ENCODE measurements at places on chromosomes 11 and 22.
A peak's percentile ranks its signal among the peaks of the same experiment; 100 is the strongest.

- DNase-seq: no peak
These were observed 163.0 kb upstream of the SYT13 start for GRCh38 chr11:45449036-45449601.

DNA sequence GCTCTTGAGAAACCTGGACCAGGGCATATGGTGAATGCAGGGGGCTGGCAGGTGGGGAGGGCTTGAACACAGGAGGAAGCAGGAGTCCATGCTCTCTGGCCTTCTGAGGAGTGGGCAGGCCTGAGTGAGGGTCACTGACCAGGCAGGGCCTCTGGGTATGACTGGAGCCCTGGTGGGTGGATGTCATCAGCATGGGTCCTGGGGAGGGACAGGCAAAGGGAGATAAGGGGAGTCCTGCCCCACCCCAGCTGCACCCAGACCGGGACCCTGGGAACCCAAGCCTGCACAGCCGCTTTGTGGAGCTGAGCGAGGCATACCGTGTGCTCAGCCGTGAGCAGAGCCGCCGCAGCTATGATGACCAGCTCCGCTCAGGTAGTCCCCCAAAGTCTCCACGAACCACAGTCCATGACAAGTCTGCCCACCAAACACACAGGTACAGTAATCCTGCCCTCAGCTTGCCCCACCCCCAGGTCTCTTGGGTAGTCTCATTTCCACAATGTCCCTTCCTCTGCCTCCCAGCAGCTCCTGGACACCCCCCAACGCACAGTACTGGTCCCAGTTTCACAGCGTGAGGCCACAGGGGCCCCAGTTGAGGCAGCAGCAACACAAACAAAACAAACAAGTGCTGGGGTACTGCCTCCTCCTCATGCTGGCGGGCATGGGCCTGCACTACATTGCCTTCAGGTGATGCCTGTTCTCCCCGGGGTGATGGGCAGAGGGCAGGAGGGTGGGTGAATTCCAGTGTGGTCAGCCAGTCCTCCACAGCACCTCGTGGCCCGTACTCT is 2.0 kb upstream of the VEGFB start:
- DNase-seq: no peak

- DNase-seq: no peak
These were observed 6.0 kb upstream of the TNNT3 start for GRCh38 chr11:1913271-1914060.

- DNase-seq: no peak
These were observed 60.1 kb downstream of the ARFGAP3 start for GRCh38 chr22:42797011-42797410.

GRCh38 chr11:65448074-65448417 is 25.4 kb downstream of the NEAT1 start:
- DNase-seq: no peak

- no peak for DNase-seq
These were observed 12.1 kb downstream of the SPATA19 start for GRCh38 chr11:133832991-133833897.

DNA sequence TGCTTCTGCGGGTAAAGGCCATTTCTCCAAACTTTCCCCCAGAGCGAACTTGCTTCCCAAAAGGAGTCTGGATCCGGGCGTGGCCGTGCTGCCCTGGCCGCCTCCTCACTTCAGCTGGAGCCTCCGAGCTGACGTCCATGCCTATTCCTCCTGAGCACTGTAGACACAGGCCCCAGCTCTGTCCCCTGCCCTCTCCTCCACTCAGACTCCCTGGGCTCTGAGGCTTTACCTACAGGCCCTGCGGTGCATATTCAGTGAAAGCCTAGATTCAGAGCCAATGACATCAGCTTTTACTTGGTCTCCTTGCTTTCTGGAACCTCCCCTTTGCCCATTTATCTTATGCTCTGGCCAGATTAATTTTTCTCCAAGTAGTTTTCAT is 9.7 kb downstream of the LRP5 start:
- DNase-seq: no peak

- no peak for DNase-seq
These were observed 106.0 kb upstream of the CD44 start for GRCh38 chr11:35033011-35033410.

DNA sequence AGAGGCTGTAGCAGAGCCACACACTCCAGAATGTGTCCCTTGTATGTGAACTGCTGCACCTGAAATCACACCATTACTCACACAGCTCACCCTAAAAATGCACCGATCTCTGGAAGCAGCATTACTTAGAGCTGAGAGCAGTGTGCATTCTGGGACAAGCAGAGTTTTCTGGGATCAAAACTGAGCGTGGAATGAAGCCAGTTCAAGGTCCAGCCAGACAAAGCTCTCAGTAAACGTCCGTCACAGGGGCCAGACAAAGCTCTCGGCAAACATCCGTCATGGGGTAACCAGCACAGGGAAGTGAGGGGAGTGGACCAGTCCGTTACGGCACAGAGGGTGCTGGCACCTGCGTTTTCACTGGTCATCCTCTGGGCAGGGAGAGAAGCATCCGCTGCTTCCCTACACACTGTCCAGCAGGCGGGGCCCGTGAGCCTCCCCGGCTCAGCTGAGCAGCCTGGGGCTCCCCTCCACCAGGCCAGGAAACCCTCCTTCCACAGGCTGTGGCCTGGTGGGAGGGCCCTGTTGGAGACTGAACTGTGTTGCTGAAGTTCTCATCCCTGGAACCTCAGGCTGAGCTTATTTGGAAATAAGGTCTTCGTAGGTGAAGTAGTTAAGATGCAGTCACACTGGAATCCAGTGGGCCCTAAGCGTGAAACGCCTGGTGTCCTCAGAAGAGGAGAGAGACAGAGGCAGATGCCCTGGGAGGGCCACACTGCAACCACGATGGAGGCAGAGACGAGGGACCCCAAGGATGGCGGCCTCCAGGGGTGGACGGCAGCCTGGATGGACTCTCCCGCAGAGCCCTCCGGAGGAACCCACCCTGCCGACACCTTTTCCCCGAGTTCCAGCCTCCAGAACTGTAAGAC is 883.9 kb downstream of the BRD1 start:
- no peak for DNase-seq

DNA sequence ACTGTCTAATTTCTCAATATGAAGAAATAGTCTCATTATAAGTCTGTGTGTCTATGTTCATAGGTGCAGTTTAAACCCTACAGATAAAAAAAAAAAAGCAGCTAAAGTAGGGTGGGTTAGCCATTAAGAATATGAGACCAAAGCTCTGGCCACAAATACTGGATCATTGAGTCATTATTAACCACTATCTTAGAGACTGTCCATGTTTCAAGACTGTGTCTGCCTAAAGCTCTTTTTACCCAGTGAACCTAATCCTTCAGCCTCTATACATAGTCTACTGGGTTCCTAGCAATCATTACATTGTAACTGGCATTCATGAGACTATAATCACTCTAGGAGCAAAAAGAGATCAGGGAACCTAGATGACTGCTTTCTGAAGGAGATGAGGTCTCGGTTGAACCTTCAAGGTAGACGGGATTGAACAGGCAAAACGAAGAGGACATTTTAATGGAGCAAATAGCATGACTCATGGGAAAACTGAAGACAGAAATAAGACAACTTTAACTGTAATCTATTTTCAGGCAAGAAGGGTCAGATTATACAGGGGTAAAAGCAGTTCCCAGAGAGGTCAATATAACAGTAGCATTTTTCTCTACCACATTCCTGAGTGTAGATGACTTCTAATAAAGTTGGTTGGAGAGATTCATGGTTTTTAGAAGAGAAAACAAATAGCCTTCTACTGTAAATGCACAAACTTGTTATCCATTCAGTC is 64.0 kb upstream of the FIBIN start:
- no peak for DNase-seq

DNA sequence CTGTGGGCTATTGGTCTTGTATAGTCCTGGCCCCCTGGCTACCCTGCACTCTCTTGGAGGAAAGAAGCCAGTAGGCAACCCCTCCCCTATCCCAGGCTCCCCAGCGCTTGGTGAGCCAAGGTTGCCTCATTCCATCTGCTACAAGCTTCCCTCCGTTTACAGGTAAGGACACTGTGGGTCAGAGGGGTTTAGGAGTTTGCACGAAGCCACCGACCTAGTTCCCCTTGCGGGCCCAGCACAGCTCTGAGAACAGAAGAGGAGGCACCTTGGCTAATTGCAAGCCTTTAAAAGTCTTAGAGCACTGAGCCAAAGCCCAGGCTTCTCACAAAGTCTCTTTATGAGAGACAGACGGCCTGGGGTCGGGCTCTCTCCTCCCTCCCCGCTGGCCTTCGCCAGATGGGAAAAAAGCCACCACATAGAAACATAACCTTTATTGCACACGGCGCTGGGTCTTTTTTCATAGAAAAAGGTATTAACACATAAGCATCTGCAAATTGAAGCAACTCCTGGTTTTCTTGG is 99.8 kb downstream of the CEP164 start:
- no peak for DNase-seq

DNA sequence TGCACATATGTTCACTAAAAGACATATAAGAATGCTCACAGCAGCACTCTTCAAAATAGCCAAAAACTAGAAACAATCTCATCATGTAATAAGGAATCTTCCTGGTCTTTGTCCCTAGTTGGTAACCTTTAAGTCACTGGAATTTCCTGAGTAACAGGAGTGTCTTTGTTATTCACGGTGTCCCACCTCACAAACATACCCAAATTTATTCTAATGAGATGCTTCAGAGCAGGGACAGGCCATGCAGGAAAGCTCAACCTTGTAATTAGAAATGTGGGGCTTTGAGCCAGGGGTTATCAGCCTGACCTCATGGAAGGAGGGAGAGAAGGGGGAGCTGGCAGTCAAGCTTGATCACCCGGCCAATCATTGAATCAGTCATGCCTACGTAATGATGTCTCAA is 40.3 kb upstream of the NFRKB start:
- no peak for DNase-seq

- DNase-seq: peak; percentile 41
These were observed 1.0 kb upstream of the RELA start for GRCh38 chr11:65663639-65664200.

DNA sequence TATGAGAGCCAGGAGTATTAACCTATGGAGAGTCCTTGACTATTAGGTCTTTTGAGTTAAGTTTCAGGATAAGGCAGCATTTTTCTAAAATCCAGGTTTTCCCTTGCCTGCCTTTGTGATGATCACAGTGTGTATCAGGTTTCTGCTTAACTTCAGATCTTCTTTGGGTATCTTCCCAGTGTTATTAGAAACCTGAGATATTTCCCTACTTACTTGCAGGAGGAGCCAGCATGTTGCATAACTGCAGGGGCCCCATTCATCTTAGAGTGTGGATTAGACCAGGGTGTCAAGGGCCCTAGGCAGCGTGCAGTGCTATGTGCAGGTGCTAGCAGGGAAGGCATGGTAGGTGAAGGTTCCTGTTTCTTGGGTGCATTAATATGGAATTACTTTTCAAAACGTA is 69.5 kb downstream of the ZNRF3 start:
- DNase-seq: no peak

DNA sequence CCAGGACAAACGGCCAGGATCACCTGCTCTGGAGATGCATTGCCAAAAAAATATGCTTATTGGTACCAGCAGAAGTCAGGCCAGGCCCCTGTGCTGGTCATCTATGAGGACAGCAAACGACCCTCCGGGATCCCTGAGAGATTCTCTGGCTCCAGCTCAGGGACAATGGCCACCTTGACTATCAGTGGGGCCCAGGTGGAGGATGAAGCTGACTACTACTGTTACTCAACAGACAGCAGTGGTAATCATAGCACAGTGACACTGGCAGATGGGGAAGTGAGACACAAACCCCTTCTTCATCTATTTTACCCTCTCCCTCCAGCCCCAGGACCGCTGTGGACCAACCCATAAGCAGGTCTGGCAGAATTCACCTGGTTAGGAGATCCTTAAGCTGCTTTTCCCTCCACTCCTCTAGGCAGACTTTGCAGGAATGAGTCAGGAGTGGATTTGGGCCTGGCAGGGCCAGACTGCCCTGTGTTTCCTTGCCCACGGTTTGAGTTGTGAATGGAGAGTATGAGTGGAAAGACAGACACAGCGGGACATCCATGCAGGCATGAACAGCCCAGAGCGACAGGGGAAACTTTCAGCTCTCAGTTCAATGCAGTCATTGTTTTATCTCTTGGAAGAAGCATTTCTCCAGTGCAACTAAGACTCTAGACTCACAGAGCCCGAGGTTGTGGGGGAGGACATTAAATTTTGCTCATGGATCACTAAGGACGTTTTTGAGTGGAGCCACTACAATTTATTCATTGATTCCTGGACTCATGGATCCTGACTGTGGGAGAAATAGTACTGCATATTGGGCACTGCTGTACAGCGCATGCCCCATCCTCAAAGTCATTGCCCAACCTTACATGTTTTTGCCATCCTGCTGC is 75.3 kb upstream of the IGLL5 start:
- DNase-seq: no peak

- no peak for DNase-seq
These were observed 33.7 kb downstream of the APLP2 start for GRCh38 chr11:130103296-130103814.

GRCh38 chr11:104704888-104705287 is 193.4 kb downstream of the CASP12 start:
- DNase-seq: no peak

GRCh38 chr11:59423835-59424234 is 2.4 kb downstream of the OR5A2 start:
- DNase-seq: no peak

- DNase-seq: no peak
These were observed 114.7 kb downstream of the MSANTD4 start for GRCh38 chr11:105907319-105907718.

- no peak for DNase-seq
These were observed 1049.7 kb upstream of the RAG2 start for GRCh38 chr11:37647767-37648166.

DNA sequence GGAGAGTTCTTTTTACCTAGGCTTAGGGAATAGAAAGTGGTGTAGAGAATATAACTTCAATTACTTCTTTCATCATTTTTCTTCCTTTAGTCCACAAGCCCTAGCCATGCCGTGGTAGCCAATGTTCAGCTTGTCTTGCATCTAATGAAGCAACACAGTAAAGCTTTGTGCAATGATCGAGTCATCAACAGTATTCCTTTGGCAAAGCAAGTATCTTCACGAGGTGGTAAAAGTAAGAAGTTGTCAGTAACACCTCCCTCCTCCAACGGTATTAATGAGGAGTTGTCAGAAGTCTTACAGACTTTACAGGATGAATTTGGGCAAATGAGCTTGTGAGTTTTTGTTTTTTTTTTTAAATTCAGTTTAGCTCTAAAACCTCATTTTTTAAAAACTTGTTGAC is 37.4 kb downstream of the CEP57 start:
- no peak for DNase-seq

GRCh38 chr11:35131886-35132285 is 7.1 kb upstream of the CD44 start:
- no peak for DNase-seq

GRCh38 chr11:44028401-44028800 is 19.4 kb upstream of the ACCSL start:
- no peak for DNase-seq

DNA sequence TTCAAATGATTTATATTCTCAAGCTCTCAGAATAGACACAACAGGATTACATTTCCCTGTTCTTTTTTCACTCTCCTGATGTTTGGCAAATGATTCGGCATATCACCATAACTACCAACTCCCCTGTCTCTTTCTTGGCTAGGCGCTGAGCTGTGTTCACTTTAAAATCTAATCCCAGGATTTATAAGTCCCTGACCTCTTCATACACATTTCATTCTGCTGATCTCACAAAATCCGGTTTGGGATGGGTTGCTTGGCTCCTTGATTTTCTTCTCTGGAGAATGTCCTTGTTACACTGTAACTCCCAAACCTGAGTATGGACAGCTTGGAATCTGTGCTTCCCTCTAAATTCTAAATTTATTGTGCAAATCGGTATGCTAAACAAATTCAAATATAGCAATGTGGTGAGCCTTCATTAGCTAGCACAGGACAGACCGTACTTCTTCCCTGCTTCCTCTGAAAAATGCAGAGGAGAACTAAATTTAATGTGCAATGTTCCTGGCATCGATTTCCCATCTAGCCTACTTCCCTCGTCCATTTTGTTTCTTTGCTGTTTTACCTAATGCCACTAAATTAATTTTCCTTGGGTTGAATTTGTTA is 858.5 kb upstream of the FAT3 start:
- DNase-seq: no peak
